Esophagus squamous epithelium (tissue), 5 donors: ENCODE measurements at places on chromosomes 5 and 9. TPM values are rescaled to one million over a fixed set of nuclear protein-coding genes. Genes with fewer than 3 reads are reported as not detected.

CDX1 gene
- not detected for total RNA-seq

PCDHB5 gene
- total RNA-seq = 0.44 TPM

PSAT1 gene
- total RNA-seq = 76.1 TPM

OR1Q1 gene
- total RNA-seq = not detected

- DNase-seq = no peak
- no peaks in the 10 kb centered on the region for H3K27me3 ChIP-seq
- H3K36me3 ChIP-seq = no peaks in the 10 kb centered on the region
- H3K27ac ChIP-seq = no peak overlapping the region
- H3K4me1 ChIP-seq = peaks cover 20% of the 10 kb centered on the region
These were observed 2.7 kb upstream of the CNOT6 start for GRCh38 chr5:180491496-180491895.

DNA sequence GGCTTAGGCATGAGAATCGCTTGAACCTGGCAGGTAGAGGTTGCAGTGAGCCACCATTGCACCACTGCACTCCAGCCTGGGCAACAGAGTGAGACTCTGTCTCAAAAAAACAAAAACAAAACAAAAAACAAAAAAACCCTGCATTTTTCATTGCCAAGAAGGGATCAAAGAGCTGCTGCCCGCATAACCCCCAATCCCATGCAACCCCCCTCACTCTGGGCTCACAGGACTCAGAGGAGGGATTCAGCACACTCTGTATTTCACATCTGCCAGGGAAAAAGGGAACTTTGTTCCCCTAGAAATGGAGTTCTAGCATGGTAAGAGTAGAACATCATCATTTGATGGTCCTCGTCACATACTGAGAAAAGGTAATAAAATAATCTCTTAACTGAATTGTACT is 153.9 kb upstream of the GNA14 start:
- no peak for DNase-seq
- H3K4me3 ChIP-seq = no peak overlapping the region
- H3K27me3 ChIP-seq = no peaks in the 10 kb centered on the region

GRCh38 chr9:7140401-7140800 is 382.6 kb downstream of the KDM4C start:
- no peak overlapping the region for H3K4me3 ChIP-seq
- no peaks in the 10 kb centered on the region for H3K36me3 ChIP-seq
- no peaks in the 10 kb centered on the region for H3K4me1 ChIP-seq
- no peaks in the 10 kb centered on the region for H3K27me3 ChIP-seq
- no peak overlapping the region for H3K27ac ChIP-seq
- DNase-seq = no peak

GRCh38 chr5:1756481-1756880 is 43.2 kb downstream of the MRPL36 start:
- no peaks in the 10 kb centered on the region for H3K36me3 ChIP-seq
- DNase-seq = no peak
- H3K27me3 ChIP-seq = peaks cover 36% of the 10 kb centered on the region
- no peak overlapping the region for H3K27ac ChIP-seq
- H3K4me3 ChIP-seq = no peak overlapping the region

TERT gene
- total RNA-seq = 0.31 TPM

PDZD2 gene
- total RNA-seq = 25.6 TPM

DNA sequence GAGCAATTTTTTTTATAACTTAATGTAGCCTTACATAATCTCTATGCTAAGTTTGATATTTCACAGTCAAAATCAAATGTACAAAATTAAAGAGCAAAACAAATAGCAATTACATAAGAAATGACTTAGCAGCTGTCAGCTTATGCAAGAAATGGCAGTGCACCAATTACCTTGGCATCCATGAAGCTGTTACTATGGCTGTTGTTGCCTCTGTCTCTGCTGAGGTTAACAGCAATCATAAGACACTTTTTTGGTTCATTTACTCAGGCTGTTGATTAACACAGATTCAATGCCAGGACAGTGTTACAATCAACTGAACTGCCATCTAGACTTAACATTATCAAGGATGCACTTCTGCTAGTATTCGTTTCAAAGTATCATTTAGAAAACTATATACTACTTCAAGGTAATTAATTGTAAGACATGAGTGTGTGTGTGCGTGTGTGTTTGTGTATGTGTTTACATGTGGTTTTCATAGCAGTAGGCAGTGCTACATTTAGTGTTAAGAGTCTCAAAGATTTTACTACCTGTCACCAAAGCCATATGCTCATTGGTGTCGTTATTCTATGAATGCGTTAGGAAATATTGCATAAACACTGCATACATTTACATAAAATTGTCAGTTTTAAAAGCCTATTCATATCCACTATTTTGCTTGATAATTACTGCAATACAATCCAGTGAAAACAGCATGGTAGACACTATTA is 1084.2 kb upstream of the COX7C start:
- no peak overlapping the region for H3K27ac ChIP-seq
- no peak overlapping the region for H3K4me3 ChIP-seq
- no peaks in the 10 kb centered on the region for H3K27me3 ChIP-seq
- no peaks in the 10 kb centered on the region for H3K4me1 ChIP-seq
- no peak for DNase-seq

- H3K4me1 ChIP-seq = no peaks in the 10 kb centered on the region
- no peak for DNase-seq
- H3K27me3 ChIP-seq = no peaks in the 10 kb centered on the region
- no peak overlapping the region for H3K27ac ChIP-seq
These were observed 130.7 kb upstream of the SMIM23 start for GRCh38 chr5:171654881-171655280.

DNA sequence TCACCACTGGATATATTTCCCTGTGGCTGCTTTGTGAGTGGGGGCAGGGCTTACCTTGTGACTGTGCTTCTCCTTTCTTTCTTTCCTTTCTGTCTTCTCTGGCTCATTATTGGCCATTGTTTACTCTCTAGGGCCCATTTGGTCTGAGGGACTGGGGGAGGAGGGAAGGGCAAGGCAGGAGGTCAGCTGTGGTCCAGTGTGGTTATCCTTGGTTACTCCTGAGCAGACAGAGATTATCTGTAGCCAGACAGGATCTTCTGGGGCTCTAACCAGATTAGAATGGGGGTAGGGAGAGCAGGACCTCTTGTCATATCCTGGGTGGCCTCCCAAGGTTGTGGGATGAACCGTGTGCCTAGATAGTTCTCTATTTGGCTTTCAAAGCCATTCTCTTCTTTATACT is 71.2 kb downstream of the ANKRD55 start:
- no peak for DNase-seq
- no peak overlapping the region for H3K27ac ChIP-seq
- H3K27me3 ChIP-seq = peaks cover 3% of the 10 kb centered on the region
- no peak overlapping the region for H3K4me3 ChIP-seq
- peaks cover 4% of the 10 kb centered on the region for H3K4me1 ChIP-seq

- DNase-seq = no peak
- H3K27ac ChIP-seq = no peak overlapping the region
- no peak overlapping the region for H3K4me3 ChIP-seq
- no peaks in the 10 kb centered on the region for H3K36me3 ChIP-seq
- H3K27me3 ChIP-seq = no peaks in the 10 kb centered on the region
These were observed 33.0 kb upstream of the PANK3 start for GRCh38 chr5:168612123-168612522.

SHOC1 gene
- total RNA-seq = not detected

SPATA31A3 gene
- not detected for total RNA-seq

LMBRD2 gene
- 23.2 TPM for total RNA-seq

DNA sequence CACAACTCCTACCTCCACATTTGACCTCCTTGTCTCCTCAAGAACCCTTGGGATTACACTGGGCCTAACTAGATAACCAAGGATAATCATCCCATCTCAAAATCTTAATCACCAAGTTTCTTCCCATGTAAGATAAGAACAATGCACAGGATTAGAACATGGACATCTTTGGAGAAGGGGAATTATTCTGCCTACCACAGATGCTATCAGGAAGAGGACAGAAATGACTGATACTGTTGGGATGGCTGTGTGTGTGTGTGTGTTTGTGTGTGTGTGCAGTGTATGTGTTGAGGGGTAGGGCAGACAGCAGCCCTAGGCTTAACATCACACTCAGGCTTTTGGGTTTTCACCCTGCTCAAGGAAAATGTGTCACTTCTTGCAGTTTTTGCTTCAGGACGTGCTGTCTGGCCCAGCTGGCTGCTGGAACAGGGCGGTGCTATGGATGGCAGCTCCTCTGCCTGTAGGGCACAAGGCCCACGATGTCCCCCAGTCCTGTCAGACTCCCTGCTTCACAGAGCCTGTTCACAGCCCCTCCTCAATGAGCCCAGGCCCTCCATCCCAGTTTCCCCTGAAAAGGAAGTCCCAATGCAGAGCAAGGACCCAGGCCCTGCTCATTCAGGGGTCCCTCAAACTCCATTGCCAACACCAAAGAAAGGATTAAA is 7.7 kb downstream of the CA9 start:
- H3K4me1 ChIP-seq = peaks cover 19% of the 10 kb centered on the region
- H3K27me3 ChIP-seq = no peaks in the 10 kb centered on the region
- H3K36me3 ChIP-seq = no peaks in the 10 kb centered on the region
- no peak for DNase-seq
- no peak overlapping the region for H3K4me3 ChIP-seq

C9orf50 gene
- not detected for total RNA-seq

DNA sequence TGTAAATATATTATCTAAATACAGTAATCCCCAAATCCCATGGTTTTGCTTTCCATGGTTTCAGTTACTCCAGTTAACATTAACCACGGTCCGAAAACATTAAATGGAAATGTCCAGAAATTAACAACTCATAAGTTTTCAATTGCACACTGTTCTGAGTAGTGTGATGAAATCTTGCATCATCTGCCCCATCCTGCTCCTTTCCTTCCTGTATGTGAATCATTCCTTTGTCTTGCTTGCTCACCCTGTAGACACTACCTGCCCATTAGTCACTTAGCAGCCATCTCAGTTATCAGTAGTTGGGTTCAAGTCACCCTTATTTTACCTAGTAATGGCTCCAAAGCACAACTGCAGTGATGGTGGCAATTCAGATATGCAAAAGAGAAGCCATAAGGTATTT is 1568.5 kb upstream of the WWC1 start:
- H3K4me1 ChIP-seq = no peaks in the 10 kb centered on the region
- no peak for DNase-seq
- H3K27ac ChIP-seq = no peak overlapping the region
- no peaks in the 10 kb centered on the region for H3K36me3 ChIP-seq
- no peak overlapping the region for H3K4me3 ChIP-seq
- no peaks in the 10 kb centered on the region for H3K27me3 ChIP-seq

GPR21 gene
- total RNA-seq = 0.68 TPM

- DNase-seq = no peak
- no peaks in the 10 kb centered on the region for H3K36me3 ChIP-seq
- no peaks in the 10 kb centered on the region for H3K4me1 ChIP-seq
- no peaks in the 10 kb centered on the region for H3K27me3 ChIP-seq
These were observed 131.0 kb downstream of the PBX3 start for GRCh38 chr9:125878164-125878631.

TRIO gene
- total RNA-seq = 105 TPM

GRCh38 chr9:88087906-88088305 is 50.4 kb downstream of the SPATA31C2 start:
- H3K36me3 ChIP-seq = no peaks in the 10 kb centered on the region
- H3K27me3 ChIP-seq = no peaks in the 10 kb centered on the region
- H3K27ac ChIP-seq = no peak overlapping the region
- no peak overlapping the region for H3K4me3 ChIP-seq

- H3K36me3 ChIP-seq = no peaks in the 10 kb centered on the region
- H3K4me3 ChIP-seq = no peak overlapping the region
- DNase-seq = no peak
- H3K27ac ChIP-seq = no peak overlapping the region
- H3K27me3 ChIP-seq = peaks cover 38% of the 10 kb centered on the region
These were observed 4.2 kb downstream of the KCNIP1 start for GRCh38 chr5:170508036-170508435.

GRCh38 chr9:98256756-98257155 is 1.3 kb upstream of the TBC1D2 start:
- H3K4me1 ChIP-seq = peaks cover 38% of the 10 kb centered on the region
- no peaks in the 10 kb centered on the region for H3K36me3 ChIP-seq

- no peak for DNase-seq
- no peak overlapping the region for H3K4me3 ChIP-seq
- no peak overlapping the region for H3K27ac ChIP-seq
- peaks cover 34% of the 10 kb centered on the region for H3K4me1 ChIP-seq
- no peaks in the 10 kb centered on the region for H3K27me3 ChIP-seq
- no peaks in the 10 kb centered on the region for H3K36me3 ChIP-seq
These were observed 14.3 kb downstream of the ARHGAP26 start for GRCh38 chr5:142784401-142784955.

SMIM3 gene
- total RNA-seq = 38.5 TPM

- H3K27ac ChIP-seq = no peak overlapping the region
- H3K27me3 ChIP-seq = no peaks in the 10 kb centered on the region
- no peak for DNase-seq
- H3K4me3 ChIP-seq = no peak overlapping the region
- no peaks in the 10 kb centered on the region for H3K4me1 ChIP-seq
These were observed 161.1 kb downstream of the MAST4 start for GRCh38 chr5:66757219-66757833.

DNA sequence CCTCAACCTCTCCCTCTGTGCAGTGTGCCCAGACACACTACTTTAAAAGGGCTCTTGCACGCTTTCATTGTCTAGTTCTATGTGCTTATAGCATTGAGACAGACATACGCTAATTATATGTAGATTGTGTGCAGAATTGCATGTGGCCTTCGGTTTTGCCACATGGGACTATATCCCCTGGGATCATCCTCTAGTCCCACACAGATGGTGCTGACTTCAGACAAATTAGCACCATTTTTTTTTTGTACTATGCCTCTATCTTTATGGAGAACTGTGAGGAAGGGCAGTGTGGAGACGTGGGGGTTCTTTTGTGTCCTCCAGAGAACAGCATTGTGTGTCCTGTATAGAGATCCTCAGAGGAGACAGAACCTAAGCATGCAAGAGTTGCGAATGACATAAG is 29.3 kb downstream of the PAPPA start:
- H3K4me3 ChIP-seq = no peak overlapping the region
- no peaks in the 10 kb centered on the region for H3K4me1 ChIP-seq
- no peaks in the 10 kb centered on the region for H3K36me3 ChIP-seq
- H3K27ac ChIP-seq = no peak overlapping the region
- no peaks in the 10 kb centered on the region for H3K27me3 ChIP-seq

- H3K27ac ChIP-seq = no peak overlapping the region
- no peaks in the 10 kb centered on the region for H3K36me3 ChIP-seq
- H3K4me1 ChIP-seq = no peaks in the 10 kb centered on the region
- DNase-seq = no peak
These were observed 61.6 kb upstream of the SPTLC1 start for GRCh38 chr9:92176800-92177185.

SLC6A7 gene
- not detected for total RNA-seq
